NCI-H1092 treated with DMSO at 0.1 percent for 48 hours (cell line): ENCODE measurements at places on chromosomes 4 and X.

DNA sequence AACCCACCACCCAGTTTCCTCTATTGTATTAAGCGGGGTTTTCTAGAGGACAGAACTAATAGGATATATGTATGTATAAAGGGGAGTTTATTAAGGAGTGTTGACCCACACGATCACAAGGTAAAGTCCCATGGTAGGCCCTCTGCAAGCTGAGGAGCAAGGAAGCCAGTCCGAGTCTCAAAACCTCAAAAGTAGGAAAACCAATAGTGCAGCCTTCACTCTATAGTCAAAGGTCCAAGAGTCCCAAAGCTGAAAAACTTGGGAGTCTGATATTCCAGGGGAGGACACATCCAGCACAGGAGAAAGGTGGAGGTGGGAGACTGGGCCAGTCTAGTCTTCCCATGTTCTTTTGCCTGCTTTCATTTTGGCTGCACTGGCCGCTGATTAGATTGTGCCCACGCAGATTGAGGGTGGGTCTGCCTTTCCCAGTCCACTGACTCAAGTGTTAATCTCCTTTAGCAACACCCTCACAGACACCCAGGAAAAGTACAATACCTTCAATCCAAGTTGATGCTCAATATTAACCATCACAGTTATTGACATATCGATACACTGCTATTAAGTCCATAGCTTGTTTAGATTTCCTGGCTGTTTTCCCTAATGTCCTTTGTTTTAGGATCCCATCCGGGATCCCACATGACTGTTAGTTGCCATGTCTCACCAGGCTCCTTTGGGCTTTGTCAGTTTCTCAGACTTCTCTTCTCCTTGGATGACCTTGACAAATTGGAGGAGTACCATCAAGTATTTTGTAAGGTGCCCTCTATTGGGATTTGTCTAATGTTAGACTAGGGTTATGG lies 12.2 kb downstream of the UCHL1 start:
- DNase-seq, result no peak

DNA sequence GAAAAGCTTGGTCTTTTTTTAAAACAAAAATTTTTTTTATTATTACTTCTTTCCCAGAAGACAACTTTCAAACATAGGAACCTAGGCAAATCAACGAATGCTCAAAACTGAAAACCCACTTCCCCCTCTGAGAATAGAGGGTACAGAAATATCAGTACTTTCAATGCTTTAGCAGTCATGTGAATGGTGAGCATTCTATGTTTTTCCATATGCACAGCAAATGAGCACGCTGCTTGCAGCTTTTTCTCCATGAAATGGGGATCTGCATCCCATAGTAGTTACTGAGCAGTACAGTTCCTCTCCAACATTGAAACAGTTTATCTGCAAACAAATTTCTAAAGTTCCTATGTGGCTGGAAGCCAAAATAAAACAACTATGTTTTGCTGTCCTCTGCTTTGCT lies 108.4 kb upstream of the BMP2K start:
- DNase-seq, result no peak

DNA sequence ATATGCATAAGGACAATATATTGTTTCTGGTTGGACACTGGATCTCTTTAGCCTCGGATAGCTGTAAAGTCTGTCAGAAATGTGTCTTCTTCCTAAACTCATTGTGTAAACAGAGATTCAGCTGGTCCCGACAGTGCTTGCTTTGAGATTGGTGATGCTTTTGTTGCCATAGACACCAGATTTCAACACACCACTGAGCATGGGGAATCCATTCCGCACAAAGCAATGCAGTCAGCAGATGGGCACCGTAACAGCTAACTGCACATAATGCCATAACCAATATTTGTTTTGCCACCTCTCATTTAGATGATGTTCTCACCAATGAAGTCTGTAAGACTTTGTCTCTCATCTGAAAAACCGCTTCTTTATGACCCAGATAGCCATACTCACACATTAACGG lies 33.3 kb upstream of the FAM47C start:
- no peak for DNase-seq

DNA sequence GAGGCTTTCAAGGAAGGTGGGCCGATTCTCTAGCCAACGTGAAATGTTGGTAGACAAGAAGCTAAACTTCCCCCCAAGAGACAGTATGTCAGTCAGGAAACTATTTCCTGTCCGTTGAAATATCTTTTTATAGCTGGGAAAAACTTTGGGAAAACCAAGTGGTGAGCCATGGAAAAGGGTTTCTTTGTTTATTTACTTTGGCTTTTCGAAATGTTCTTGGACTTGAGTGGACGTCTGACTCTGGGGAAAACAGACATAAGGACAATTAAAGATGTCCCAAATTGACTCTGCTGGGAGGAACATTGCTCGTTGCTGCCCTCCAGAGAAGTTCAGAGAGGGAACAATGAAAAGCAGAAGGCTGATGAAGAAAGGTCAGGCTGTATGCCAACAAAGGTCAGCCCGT lies 295.4 kb downstream of the RAPGEF2 start:
- no peak for DNase-seq

GRCh38 chr4:74258963-74259362 lies 49.3 kb upstream of the EPGN start:
- DNase-seq, result no peak

DNA sequence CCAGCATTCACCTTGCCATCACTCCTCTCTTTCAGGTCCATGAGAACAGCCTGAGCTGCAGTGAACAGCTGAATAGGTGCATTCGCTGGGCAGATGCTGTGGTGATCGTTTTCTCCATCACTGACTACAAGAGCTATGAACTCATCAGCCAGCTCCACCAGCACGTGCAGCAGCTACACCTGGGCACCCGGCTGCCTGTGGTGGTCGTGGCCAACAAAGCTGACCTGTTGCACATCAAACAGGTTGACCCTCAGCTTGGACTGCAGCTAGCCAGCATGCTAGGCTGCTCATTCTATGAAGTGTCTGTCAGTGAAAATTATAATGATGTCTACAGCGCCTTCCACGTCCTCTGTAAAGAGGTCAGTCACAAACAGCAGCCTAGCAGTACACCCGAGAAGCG lies 3.2 kb downstream of the RASL11B start:
- no peak for DNase-seq

DNA sequence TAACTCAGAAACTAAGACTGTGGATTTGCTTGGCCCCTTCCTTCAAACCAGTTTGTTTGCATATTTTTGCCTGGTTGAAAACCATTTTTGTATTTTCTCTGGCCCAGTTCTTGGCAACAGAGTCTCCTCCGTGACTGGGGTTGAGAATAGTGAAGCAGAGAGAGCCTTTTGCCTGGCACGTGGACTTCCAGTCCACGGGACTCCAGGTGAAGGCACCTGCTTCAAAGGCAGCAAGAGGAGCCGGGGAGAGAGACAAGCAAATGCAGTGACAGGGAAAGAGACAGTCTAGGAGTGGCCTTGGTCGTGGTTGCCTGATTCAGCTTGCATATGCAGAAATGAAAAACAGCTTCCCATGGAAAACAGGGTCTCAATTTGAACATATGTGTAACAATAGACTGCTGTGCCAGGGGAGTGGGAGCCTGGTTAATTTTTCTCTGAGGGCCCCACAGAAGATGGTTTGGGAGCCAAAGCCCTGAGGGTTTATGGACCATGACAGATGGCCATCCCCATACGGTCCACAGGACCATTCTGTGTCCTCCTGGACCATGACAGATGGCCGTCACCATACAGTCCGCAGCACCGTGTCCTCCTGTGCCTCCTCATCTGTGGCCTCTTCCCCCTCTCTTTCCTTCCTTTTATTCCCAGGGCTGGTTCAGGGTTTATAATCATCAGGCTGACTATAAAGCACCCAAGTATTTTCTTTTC lies 272.2 kb upstream of the RASGEF1B start:
- DNase-seq, result no peak
